Smooth muscle cell of trachea (primary cell): ENCODE measurements at places on chromosomes 2 and 18. TPM values are rescaled to one million over a fixed set of nuclear protein-coding genes. Genes with fewer than 3 reads are reported as not detected.

Gene CD8B2
- total RNA-seq: not detected in 2 replicates

Gene TEKT4
- total RNA-seq: not detected in 2 replicates

Gene CCDC74A
- 9.0 and 12.7 TPM in 2 replicates for total RNA-seq

Gene EIPR1
- total RNA-seq: 31.4 and 34.9 TPM in 2 replicates

Gene MC2R
- not detected in 2 replicates for total RNA-seq

Gene FEV
- total RNA-seq: under 0.01 TPM in 1 of 2 replicates, not detected in the other
